ENCODE measurements at places on chromosomes 16 and 17.

GRCh38 chr16:82331974-82332750, 162.1 kb upstream of the MPHOSPH6 start:
- DNase-seq = no peak

- DNase-seq = no peak
Measured at GRCh38 chr17:34201767-34202166, 53.3 kb upstream of the CCL2 start.

DNA sequence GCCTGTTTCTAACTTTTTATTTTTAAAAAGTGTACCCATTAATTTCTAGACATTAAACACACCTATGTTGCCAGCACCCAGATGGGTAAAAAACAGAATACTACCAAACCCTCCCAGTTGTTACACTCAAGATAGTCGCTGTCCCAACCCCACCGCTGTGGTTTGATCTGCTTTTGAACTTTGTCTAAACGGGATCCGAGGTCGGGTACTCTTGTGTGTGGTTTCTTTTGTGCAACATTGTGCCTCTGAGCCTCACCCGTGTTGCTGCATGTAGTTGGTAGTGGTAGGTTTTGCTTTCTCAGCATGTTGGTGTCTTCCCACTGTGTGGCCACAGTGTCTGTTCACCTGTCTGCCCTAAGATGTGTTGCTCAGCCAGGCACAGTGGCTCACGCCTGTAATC, 4.3 kb downstream of the KLHL36 start:
- peak; percentile 39 for DNase-seq

DNA sequence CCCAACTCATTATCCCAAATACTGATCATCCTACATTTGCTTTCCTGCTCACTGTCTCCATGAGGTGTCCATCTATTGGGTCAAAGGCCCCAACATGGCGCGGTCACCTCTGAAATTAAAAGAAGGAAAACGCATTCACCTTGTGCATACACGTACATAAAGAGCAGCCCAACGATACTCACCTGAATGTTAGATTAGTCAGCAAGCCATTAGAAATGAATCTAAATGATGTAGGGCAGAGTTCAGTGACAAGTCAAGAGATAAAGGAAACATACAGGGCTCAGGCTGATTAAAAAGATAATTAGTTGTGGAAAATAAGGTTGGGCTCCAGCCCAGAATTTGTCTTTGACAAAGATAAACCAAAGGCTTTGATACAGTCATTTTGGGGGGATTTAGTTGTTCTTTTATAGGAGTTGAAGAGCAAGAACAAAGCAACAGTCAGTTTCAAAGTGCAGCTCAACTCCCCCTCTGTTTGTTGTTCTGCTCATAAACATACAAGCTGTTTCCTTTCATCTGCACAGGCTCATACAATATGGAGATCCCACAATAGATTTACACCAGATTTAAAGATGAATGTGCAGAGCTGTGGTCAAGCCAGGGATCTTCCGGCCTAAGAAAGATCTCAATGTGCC, 21.1 kb downstream of the NXPH3 start:
- no peak for DNase-seq

- DNase-seq = no peak
Measured at GRCh38 chr17:64097196-64097936, 32.6 kb downstream of the ERN1 start.

DNA sequence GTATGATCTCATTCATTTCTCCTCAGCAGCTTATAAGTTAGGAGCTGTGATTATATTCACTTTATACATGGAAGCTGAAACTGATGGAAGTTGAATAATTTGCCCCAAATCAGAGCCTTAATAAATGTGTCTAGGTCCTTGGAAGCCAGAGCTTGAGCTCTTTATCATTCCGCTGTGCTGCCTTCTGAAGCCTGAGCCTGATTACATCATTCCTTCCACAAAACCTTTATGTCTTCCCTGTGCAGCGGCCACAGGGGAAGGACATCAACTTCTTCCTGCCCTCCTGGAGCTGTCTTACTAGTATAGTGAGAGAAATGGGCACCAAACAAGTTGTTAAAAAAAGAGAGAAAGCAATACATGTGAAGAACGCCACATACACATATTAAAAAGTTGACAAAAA, 6.8 kb downstream of the TNRC6C start:
- DNase-seq = no peak

GRCh38 chr17:46106966-46107644, 86.1 kb downstream of the KANSL1 start:
- no peak for DNase-seq

- no peak for DNase-seq
Measured at GRCh38 chr16:17177242-17177958, 293.4 kb downstream of the XYLT1 start.

DNA sequence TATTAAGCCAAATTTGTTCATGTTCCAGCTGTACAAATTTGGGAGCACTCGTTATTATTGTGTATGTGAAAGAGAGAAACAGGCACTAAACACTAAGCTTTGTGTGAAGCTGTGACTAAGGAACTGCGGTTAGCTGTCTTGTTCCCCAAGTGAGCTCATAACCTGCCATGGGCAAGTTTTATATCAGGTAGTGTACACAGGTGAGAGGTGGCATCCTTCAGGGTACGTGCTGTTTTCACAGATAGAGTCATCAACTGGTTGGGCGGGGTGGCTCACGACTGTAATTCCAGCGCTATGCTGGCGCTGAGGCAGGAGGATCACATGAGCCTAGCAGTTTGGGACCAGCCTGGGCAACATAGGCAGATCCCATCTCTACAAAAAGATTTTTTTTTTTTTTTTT, 2.8 kb downstream of the DNAJA3 start:
- no peak for DNase-seq

- peak; percentile 62 for DNase-seq
Measured at GRCh38 chr17:8225813-8226535, 15.6 kb upstream of the AURKB start.

DNA sequence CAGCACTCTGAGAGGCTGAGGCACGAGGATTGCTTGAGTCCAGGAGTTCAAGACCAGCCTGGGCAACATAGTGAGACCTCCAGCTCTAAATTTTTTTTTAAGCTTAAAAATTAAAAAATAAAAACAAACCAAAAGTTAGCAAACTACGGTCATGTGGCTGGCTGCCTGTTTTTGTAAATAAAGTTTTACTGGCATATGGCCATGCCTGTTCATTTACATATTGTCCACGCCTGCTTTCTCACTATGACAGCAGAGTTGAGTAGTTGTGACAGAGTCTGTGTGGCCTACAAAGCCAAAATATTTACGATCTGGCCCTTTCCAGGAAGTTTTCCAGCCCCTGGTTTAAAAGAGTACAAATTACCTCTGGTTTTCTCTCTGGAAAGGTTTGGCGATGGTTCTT, 3.3 kb downstream of the SLX4 start:
- no peak for DNase-seq

GRCh38 chr16:65545413-65545956, 423.6 kb upstream of the CDH11 start:
- DNase-seq = no peak

DNA sequence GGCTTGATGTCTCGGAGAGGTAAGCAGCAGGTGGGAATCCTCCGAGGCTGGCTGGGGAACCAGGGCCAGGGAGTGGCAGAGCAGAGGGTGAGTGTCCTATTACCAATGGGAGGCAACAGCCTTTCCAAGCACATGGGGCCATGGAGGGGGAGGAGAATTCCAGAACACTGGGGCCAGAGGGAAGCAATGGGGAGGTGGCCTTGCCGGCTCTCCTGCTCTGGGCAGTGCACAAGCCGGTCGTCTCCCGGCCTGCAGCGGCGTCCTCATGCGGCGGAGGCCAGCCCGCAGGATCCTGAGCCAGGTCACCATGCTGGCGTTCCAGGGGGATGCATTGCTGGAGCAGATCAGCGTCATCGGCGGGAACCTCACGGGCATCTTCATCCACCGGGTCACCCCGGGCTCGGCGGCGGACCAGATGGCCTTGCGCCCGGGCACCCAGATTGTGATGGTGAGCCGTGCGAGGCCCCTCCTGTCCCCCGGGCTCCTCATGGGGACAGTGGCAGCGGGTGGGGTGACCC, 21.9 kb downstream of the SGSH start:
- no peak for DNase-seq

GRCh38 chr17:19534562-19535149, 1.0 kb downstream of the SLC47A1 start:
- no peak for DNase-seq

DNA sequence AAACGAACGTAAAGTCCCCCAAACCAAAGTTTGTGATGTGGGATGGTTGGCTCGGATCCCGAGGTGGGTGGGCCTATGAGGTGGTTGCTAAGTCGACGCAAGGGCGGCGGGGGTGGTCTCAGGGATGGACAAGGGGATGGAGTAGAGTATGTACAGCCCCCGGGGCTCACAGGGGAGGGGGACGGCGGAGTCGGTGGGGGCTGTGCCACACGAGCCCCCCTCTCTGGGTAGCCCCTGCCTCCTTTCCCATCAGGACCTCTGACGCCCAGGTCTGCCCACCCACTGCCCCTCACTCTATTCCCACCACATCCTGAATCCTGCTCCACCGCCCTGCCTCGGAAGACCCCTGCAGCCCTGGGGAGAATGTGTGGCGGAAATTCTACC, 15.2 kb downstream of the IL34 start:
- no peak for DNase-seq

GRCh38 chr16:86590501-86591144, 12.3 kb downstream of the FOXL1 start:
- no peak for DNase-seq

- peak; percentile 89 for DNase-seq
Measured at GRCh38 chr17:8125154-8125946, 1.4 kb upstream of the HES7 start.

DNA sequence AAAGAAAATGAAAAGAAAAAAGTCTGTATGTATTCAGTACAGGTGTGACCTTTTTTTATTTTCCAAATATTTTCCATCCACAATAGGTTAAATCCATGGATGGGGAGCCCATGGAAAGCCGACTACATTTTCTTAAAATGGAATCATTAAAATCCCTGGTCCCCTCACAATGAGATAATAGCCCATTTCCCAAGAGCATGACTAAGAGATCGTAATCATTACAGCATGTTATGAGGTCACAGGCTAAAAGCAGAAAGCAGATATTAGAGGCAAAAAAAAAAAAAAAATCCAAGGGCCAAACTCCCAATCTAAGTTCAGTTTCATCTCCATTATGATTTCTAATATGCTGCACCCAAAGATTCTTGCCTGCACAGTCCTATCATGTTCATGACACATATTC, 44.7 kb downstream of the CYTH1 start:
- no peak for DNase-seq

GRCh38 chr17:10328971-10329923, 43.6 kb downstream of the MYH13 start:
- DNase-seq = no peak

- DNase-seq = no peak
Measured at GRCh38 chr16:57115168-57115513, 22.8 kb downstream of the CPNE2 start.

- no peak for DNase-seq
Measured at GRCh38 chr16:77591347-77591746, 131.0 kb upstream of the NUDT7 start.

- peak; percentile 62 for DNase-seq
Measured at GRCh38 chr16:84518804-84519341, 14.4 kb upstream of the MEAK7 start.

GRCh38 chr17:32629563-32630190, 142.9 kb downstream of the CDK5R1 start:
- DNase-seq = no peak

- DNase-seq = peak; percentile 32
Measured at GRCh38 chr17:40347319-40348135, 17.0 kb downstream of the GJD3 start.

GRCh38 chr16:66390346-66391108, 24.0 kb downstream of the CDH5 start:
- DNase-seq = no peak

GRCh38 chr17:74604761-74605160, 12.7 kb upstream of the CD300LD start:
- DNase-seq = no peak

DNA sequence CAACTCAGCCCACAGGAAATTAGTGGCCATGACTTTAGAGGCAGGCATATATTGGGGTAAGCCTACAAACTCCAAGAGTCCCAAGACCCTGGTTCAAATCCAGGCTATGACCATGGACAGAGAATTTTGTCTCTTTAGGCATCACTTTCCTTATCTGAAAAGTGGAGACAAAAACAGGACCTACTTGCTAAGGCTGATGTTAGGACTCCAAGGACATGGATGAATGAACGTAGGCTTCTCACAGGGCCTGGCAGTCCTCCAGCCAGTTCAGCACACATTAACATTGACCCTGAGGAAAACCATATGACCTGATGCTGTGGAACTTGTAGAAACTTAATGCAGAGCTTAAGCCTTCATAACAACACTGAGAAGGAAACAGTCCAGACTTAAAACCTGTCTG, 1.4 kb downstream of the FKBP10 start:
- no peak for DNase-seq
